Stimulated activated CD8-positive, alpha-beta memory T cell treated with anti-CD3 and anti-CD28 coated beads, Interleukin-7, amount 100 ng/mL, for 24 hours (primary cell): ENCODE measurements at places on chromosomes 7 and 10.

GRCh38 chr7:38330861-38331621 is 57.6 kb upstream of the TARP start:
- DNase-seq: no peak

GRCh38 chr10:6008497-6009142 is 31.3 kb upstream of the IL15RA start:
- no peak for DNase-seq

- no peak for DNase-seq
Observed at GRCh38 chr7:145902123-145902522, 214.5 kb upstream of the CNTNAP2 start.

GRCh38 chr7:126605056-126605455 is 647.7 kb downstream of the GRM8 start:
- DNase-seq: no peak

DNA sequence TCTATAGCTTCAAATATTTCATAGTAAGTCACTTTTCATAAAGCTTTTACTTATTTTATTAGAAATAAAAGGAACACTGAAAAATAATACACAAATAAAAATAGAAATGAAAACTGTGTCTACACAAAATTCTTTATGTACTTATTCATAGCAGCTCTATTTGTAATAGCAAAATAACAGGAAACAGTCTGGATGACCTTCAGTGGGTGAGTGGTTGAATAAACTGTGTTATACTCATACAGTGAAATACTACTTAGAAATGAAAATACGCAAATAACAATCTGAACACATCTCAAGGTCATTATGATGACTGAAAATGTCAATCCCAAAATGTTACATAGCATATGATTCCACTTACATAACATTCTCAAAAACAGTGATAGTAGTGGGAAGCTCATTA is 138.7 kb upstream of the PCLO start:
- no peak for DNase-seq

DNA sequence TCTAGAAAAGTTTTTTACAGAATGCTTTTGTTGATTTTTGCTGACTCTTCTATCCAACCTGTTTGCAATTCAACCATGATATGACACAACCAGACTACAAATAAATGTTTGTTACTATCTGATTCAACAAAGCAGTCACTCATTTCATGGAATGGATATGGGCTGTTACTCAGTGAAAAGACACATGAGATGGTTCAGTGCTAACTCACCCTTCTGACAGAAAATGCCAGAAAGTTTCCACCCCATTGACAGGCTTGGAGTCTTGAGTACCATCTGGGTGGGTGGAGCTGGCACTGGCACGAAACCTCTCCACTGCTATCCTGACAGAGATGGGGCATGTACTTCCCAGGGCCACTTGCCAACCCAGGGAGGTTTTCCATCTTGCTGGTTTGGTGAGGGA is 39.5 kb downstream of the RBM28 start:
- no peak for DNase-seq

DNA sequence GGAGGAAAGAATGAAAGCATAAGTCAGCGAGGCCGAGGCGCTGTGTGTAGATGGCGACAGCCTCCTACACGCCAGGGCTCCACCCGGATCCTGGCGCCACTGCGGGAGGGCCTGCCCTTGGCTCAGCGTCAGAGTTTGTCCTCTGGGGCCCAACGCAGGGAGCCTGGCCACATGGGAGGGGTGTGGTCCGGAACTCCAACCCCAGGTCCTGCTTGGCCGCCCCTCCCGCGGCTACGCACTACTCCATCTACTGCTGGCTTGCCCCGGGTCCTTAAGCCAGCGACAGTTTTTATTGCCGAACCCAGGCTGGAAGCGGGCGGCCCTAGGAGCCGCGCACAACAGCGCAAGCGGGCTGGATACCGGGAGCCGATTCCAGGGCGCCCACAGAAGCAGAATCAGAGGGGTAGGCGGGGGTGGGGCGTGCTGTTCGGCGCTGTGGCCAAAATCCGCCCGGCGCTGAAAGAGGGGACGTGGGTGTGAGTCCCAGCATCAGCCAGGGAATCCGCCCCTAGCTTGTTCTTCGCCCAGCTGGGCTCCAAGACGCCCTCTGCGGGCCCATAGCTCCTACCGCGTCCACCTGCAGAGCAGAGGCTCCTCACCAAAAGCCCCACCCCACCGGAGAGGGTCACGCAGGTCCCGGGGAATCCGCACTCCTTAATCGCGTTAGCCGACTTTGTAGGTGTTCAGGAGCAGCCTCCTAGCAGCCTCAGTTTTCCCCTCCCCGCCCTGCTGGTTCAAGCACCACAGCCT is 4.5 kb downstream of the KAZALD1 start:
- no peak for DNase-seq

DNA sequence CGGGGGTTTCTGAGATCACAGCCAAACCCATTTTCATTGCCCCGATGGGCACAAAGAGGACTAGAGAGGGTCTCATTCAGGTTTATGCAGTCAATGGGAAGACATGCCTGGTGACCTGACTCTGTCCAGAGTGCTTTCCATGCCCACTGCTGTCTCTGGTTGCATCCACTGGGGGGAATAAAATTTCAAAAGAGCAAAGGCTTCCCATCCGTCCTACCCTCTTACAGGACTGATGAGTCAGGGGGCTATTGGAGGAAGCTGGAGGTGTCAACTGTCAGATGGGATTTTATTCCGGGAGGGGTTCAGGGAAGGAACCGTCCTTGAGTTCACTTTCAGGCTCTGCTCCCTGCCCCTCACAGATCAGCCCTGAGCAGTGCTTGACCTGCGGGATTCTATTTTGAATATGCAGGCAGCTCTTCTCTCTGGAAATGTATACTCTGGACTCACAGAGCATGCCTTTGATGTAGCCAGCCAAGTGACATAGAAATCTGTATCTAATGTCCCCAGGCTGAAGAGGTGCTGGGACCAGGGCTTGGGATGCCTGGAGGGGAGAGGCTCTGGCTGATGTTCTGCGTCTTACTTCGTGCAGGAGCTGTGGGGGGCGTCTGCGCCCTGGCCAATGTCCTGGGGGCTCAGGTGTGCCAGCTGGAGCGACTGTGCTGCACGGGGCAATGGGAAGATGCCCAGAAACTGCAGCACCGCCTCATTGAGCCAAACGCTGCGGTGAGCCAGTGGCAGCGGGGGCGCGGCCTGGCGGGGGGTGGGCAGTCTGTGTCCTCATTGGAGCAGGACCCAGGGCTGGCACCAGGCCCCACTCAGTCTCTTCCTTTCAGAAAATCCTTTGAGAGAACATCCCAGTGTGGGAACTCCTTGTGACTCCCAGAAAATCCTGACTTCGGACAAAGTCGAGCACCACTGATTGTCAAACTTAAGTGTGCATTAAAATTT is 12.0 kb downstream of the C10orf62 start:
- DNase-seq: no peak

DNA sequence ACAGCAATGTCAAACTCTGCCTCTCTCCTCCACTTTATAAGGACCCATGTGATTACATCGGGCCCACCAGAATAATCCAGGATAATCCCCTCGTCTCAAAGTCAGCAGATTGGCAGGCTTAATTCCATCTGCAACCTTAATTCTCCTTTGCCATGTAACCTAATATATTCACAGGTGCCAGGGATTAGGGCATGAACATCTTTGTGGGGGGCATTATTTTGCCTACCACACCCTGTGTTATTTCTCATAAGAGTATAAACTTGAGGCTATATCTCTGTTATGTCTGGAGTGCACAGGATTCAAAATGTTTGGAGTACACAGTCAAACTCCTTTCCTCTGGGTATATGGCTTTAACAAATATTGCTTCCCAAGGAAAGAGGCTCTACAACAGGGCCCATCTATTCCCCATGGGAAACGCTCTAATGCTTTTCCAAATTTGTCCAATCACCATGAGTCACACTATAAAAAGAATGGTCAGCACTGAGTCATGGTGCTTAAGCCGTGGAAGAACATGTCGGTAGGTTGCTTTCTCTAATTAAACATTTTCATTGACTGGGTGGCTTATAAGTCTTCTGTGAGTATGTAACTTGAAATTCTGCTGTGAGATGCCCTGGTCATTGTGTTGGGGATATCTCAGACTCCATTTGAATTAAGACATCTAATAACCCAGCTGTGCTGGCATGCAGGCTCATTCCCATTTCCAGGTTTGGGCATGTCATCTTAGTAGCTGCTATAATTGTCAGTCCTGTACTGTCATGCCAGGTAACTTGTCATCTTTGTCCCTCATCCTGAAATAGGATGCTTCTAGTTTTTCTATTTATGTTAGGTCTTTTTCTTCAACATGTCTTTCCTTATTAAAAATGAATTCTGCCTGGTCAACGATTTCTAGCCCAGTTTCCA is 11.5 kb upstream of the AKR1B10 start:
- DNase-seq: no peak

GRCh38 chr10:122373721-122374120 is 787 bp upstream of the PLEKHA1 start:
- no peak for DNase-seq

DNA sequence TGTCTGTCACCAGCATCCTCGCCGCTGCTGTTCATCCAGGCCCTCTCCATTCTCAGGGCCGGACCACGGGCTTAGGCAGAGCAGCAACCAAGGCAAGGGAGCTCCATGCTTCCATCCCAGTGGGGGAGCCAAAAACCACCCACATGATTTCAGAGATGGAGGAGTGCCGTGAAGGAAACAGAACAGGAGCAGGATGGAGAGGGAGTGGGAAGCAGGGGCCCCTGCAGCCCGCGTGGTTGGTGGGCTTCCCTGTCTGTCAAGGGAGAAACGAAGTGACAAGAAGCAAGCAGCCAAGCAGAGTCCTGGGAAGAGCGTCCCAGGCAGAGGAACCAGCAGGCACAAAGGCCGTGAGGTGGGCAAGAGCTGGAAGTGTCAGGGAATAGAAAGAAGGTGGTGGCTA is 95.7 kb downstream of the SLIT1 start:
- DNase-seq: no peak

- DNase-seq: no peak
Observed at GRCh38 chr7:44051611-44052220, 7.2 kb downstream of the DBNL start.
